ENCODE measurements at places on chromosomes 3 and 15. TPM values are rescaled to one million over a fixed set of nuclear protein-coding genes. Genes with fewer than 3 reads are reported as not detected.

GRCh38 chr3:18389108-18389733, 35.9 kb downstream of the SATB1 start:
- H3K27me3 ChIP-seq = no peaks in the 10 kb centered on the region
- DNase-seq = no peak
- peaks cover 81% of the 10 kb centered on the region for H3K4me1 ChIP-seq
- peaks cover 62% of the 10 kb centered on the region for H3K36me3 ChIP-seq
- H3K27ac ChIP-seq = no peak overlapping the region
- no peak overlapping the region for H3K4me3 ChIP-seq

DNA sequence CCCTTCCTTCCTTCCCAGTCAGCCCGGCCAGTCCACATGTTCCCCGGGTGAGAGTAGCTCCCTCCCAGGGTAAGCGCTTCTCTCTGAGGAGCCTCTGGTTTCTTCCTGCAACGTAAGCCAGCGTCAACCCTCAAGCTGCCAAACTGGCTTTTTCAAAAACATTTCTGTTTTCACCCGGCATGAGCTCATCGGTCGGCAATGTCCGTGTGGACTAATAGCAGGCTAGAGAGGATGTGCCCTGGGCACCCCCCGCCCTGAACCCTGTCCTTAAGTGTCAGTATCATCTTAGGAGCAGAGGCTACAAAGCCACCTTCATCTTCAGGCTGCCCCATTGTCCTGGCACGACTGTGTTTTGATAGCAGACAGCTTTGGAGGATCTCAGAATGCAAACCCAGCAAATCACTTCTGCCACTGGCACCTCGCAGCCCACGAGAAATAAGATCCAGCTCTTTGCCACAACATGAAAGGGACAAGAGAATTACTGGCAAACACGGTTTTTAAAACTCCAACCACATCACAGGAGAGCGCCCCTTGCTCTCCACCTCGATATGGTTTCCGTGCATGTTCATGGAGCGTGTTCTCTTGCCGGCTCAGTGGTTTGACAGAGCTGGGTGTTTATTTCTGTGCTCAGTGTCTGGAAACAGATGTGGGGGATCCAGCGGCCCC, 9.9 kb downstream of the ALDH1A3 start:
- no peaks in the 10 kb centered on the region for H3K4me1 ChIP-seq
- DNase-seq = no peak
- no peaks in the 10 kb centered on the region for H3K36me3 ChIP-seq
- peaks cover 29% of the 10 kb centered on the region for H3K27me3 ChIP-seq
- no peak overlapping the region for H3K4me3 ChIP-seq

GRCh38 chr3:194046531-194046930, 89.4 kb upstream of the HES1 start:
- H3K4me1 ChIP-seq = peaks cover 9% of the 10 kb centered on the region
- peaks cover 3% of the 10 kb centered on the region for H3K36me3 ChIP-seq
- H3K4me3 ChIP-seq = no peak overlapping the region
- no peak for DNase-seq

GRCh38 chr15:60420203-60420716, 22.5 kb upstream of the ANXA2 start:
- H3K27me3 ChIP-seq = no peaks in the 10 kb centered on the region
- H3K27ac ChIP-seq = no peak overlapping the region
- no peak overlapping the region for H3K4me3 ChIP-seq
- peaks cover 12% of the 10 kb centered on the region for H3K4me1 ChIP-seq
- peaks cover 21% of the 10 kb centered on the region for H3K36me3 ChIP-seq

GRCh38 chr3:74067296-74067695, 442.6 kb upstream of the PDZRN3 start:
- H3K27me3 ChIP-seq = no peaks in the 10 kb centered on the region
- no peak overlapping the region for H3K4me3 ChIP-seq
- H3K4me1 ChIP-seq = no peaks in the 10 kb centered on the region
- no peaks in the 10 kb centered on the region for H3K36me3 ChIP-seq

GRCh38 chr15:100784493-100785180, 95.0 kb upstream of the ALDH1A3 start:
- DNase-seq = no peak
- no peak overlapping the region for H3K4me3 ChIP-seq
- H3K36me3 ChIP-seq = no peaks in the 10 kb centered on the region

TYRO3 gene
- 3.0 TPM for total RNA-seq

LSAMP gene
- not detected for total RNA-seq
